ENCODE measurements at places on chromosomes 12 and 14.

GRCh38 chr12:109369831-109370230, 22.1 kb downstream of the MYO1H start:
- DNase-seq = no peak

DNA sequence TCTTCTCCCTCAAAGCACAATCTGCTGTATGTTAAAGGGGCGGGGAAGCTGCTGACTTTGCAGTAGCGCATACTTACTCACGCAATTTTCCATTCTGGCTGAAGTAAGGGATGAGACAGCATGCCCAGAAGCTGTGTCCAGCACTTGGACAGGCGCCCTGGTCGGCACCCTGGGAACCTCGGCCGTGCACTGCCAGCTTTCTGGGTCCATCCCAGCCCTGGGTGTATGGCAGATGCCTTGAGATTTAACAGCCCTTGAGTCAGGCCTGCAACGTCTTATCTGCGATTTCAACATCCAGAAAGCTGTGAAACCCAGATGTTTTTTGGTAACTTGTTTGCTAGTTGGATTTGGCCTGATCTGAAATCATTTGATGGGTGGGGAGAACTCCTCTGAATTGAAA, 16.1 kb downstream of the EML1 start:
- DNase-seq = no peak

DNA sequence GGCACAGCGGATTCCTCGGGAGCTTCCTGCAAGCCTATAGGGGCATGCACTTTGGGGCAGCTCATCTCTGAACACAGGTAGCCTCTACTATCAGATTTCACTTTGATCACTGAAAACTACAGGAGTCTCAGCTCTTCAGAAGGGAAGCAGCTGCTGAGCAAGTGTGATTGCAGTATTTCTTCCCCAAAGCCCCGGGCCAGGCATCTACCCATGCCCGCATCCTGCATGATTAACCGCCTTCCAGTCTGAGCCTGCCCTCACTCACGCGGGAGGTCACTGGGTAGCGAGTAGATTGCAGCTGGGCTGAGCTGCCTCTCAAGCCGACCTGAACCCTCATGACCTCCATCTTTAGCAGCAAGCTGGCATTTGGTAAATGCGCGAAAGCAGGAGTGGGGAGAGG, 334.7 kb downstream of the DPF3 start:
- DNase-seq = no peak

DNA sequence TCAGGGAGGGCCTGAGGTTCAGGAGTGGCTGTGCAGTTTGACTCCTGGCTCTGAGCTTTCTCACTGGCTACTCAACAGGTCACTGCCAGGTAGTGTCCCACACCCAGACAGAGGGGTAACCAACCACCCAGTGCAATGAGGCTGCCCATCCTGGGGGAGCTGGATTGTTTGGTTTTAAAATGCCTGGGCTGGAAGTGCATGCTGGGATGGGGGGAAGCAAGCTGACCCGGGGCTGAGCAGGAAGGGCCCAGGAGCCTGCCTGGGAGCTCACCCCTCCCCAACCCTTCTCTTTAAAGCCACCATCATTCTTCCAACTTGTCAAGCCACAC, 12.6 kb upstream of the ABHD12B start:
- DNase-seq = no peak

DNA sequence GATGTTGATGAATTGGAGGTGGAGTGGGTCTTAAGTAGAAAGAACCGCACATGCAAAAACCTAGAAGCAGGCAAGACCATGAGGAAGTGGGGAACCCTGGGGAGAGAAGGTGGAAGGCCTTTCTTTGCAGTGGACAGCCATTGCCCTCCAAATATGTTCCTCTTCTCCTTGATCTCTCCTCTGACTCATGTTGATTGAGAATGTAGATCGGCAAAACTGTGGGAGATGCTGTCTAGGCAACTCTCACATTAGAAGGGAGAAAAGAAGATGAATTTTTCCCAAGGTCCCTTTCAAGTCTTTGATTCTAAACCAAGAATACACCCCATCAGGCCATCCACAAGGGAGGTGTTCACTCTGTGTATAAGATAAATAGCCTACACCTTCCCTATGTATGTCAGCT, 257.5 kb downstream of the MSRB3 start:
- no peak for DNase-seq

- no peak for DNase-seq
Observed at GRCh38 chr14:51929166-51929565, 60.2 kb upstream of the RTRAF start.

DNA sequence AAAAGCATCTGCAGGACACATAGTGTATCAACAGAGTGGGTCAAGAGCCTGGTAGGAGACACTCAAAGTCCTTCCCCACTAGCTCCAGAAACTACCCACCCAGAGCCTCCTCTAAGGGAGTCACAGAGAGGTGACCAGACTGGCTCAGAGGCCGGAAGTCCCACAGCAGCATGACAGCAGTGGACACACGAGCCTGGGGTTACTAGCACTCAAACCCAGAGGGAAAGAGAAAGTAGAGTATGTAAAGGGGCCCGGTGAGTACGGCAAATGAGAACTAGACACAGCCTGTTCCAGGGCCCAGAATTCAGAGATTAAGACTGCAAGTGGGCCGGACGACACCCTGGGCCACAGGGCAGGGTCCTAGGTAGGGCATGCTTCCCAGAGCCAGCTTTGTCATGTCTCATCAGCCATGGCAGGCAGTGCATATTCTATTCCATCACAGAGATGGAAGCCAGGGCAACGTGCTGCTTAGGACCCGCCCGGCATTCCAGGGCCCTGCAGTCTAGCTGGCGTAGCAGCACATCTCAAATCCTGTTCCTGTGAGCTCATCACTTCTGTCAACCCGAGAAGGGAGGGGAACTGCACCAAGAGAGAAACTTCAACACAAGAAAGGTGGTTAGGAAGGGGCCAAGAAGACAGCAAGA, 4.2 kb downstream of the IFFO1 start:
- DNase-seq = no peak

DNA sequence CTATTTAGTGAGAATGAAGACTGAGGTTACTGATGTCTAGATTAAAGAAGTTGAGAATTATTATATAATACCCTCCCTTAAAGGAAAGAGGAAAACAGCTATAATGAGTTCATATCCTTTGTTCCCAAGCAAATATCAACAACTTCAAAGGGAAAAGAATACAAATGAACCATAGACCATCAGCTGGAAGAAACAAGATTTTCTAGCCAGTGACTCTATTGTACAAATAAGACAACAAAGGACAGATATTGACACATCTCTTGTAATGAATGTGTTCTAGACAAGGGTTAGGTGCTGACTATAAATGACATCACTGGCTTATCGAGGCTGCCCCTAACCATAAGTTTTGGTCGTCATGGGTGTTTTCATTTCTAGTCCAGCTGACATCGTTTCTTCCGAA, 48.2 kb downstream of the SLC38A4 start:
- DNase-seq = no peak

DNA sequence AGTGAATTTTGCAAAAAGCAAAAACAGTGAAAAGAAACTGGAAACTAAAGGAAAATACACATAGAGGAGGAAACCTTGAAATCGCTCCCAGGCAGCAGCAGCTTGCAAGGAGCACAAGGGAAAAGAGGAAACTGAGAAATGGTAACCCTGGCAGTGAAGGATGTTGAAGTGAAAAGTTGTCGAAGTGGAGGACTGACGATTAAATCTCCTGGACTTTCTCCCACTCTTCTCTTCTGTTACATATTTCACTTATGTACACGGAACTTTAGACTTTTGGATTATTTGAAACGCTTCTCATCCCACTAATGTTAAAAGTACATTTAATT, 388.8 kb upstream of the USP15 start:
- DNase-seq = no peak

GRCh38 chr14:92877757-92878431, 45.1 kb upstream of the CHGA start:
- no peak for DNase-seq

DNA sequence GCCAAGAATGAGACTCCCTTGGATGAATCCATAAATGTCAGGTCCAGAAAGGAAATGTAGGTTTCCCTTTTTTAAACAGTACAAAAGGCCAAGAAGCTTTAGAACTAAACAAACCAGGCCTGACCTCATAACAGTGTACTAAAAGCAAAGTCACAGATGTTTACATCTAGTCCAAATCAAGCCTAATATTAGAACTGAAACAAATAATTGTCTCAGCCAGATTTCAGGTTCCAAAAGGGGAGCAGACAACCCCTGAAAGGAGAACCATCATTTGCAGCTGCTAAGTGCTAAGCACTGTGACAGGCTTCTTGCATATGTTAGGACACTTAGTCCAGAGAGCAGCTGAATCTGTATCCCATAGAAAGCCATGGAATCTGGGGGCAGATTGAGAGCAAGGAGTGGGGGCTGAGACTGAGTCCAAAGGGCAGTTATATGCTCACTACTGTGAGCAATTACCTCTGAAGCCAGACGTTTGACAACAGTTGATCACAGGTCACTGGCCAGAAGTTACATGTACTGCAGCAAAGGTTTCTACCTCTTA, 90.1 kb downstream of the STXBP6 start:
- DNase-seq = no peak

- DNase-seq = no peak
Observed at GRCh38 chr12:3135522-3136461, 58.6 kb downstream of the TSPAN9 start.

- no peak for DNase-seq
Observed at GRCh38 chr14:83883732-83884131, 1646.2 kb upstream of the FLRT2 start.

DNA sequence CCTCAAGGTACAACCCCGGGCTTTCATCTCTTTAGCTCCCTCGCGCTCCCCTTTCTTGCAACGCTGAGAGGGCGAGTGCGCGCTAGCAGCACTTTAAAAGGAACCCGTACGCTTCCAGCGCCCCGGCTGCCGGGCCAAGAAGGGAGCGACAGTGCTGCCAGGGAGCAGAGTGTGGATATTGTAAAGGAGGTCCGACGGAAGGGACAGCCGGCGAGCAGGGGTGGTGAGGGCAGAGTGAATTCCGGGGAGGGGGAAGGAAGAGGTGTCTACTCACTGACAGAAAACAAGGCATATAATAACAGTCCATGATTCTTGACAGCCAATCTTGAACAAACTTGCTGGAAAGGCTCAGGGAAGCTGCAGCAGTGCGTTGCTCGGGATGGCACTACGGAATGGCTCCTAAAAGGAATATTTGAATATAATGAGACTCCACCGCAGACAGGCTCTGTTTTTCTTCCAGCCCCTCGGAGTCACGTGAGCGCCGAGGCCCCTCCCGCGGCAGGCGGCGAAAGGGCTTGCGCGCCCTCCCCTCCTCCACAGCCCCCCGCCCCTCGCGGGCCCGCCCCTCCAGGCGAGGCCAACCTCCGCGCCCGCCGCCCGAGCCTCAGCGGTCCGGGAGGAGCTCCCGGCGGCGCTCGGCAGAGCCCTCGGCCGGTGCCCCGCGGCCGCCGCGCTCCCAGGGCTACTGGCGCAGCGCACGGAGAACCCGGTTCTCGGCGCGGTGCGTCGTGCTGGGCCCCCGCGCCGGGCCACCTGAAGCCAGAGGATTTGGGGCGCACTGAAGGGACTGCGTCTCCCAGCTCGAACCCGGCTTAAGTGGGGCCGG, 3.4 kb downstream of the BMP4 start:
- DNase-seq = no peak

DNA sequence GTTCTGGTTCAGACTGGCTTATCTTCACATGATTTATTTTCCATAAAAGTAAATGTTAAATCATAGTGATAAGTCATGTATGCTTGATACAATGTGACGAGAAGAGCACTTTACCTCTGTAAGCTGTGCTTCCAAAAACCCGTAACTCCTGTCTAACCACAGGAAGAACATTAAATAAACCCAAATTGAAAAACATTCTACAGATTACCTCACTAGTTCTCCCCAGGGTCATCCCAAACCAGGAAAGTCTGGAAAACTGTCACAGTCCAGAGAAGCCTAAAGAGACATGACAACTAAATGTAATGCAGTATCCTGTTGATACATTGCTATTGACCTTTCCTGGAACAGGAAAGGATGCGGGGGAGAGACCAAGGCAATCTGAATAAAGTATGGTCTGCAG, 32.5 kb upstream of the DUSP6 start:
- DNase-seq = no peak

DNA sequence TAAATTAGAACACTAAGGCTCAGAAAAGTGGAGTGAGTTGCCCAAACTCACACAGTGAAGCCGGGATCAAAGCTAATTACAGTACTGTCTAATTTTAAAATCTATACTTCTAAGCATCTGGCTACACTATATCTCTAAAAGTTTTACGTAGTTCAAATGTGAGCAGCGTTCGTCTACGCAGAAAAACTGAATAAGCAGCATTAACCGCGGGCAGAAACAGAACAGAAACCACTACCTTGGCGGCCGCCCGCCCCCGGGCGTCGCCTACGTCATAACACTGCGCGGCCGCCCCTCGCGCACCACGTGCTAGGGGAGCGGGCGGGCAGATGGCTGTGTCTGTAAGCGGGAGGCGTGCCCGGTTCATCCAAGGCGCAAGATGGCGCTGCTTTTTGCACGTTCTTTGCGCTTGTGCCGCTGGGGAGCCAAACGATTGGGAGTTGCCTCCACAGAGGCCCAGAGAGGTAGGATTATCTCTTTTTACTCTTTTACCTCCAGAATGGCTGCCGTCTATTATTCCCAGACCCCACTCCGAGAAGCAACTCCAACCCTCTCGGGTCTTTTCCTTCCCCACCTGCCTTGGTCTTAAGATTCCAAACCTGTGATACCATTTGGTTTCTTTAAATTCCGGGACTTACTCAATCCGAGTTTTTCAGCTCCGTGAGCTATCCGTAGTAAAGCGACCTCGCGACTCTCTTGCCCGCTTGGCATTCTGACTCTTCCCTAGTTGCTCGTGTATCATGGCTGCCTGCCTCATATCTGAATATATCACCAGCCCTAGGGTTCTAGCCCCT, at the start of gene SPRYD4:
Gene SPRYD4 (plus strand): TSS at position 363 of the 791 bp plus-strand sequence. CDS start 14 bp downstream, at position 377.
- peak; percentile 82 for DNase-seq

All from activated CD4-positive, CD25-positive, alpha-beta regulatory T cell (primary cell).